ENCODE measurements at places on chromosomes 2 and 18.

DNA sequence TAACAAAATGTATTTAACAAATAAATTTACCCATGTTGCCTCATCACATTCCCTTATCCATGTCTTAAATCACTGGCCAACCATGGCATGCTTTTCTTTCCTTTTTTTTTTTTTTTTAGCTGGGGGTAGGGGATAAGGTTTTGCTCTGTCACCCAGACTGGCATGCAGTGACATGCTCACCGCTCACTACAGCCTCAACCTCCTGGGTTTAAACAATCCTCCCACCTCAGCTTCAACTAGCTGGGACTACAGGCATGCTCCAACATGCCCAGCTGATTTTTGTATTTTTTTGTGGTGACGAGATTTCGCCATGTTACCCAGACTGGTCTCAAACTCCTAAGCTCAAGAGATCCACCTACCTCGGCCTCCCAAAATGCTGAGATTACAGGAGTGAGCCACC, 266.4 kb downstream of the THSD7B start:
- no peak for DNase-seq

DNA sequence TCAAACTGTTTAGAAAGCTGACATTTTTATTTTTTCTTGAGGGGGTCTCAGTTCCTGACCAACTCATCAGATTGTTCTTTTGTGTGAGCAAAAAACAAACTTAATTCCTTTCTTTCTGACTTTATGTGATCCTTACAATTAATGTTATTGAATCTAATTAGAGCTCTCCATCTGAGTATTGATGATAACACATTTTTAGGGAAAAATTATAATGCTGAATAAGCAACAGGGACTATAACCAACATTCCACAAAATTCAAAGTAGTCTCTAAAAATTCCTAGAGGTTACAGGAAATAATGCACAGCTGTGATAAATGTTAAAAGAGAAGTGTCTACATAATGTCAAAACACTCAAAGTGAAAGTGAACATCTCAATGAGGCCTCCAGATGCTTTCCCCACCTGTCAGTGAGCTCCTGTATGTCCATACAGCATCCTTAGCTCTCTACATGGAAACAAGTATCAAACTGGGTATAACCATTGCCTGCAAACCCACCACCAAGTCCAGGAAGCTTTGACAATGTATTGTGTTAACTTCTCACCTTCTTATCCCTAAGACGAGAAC, 786.0 kb upstream of the SLC39A10 start:
- DNase-seq: no peak

- DNase-seq: no peak
Observed at GRCh38 chr2:229164545-229165249, 106.4 kb downstream of the PID1 start.

- DNase-seq: no peak
Observed at GRCh38 chr18:59696311-59697235, 650 bp downstream of the CCBE1 start.

GRCh38 chr2:604385-604784, 72.8 kb downstream of the TMEM18 start:
- no peak for DNase-seq

GRCh38 chr2:98114643-98115330, 27.8 kb downstream of the VWA3B start:
- DNase-seq: no peak

DNA sequence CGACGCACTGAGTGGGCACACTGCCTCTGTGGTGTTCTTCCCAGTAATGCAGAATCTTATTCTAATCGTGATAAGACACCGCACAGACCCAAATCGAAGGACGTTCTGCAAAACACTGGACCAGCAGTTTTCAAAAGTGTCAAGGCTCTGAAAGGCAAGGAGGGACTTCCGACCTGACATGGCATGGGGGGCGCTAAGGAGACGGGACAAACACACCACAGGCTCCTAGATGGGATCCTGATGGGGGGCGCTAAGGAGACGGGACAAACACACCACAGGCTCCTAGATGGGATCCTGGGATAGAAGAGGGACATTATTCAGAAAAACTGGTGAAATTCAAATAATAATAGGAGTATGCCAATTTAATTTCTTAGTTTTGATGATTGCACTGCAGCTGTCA, 191.4 kb downstream of the LDLRAD4 start:
- DNase-seq: no peak

DNA sequence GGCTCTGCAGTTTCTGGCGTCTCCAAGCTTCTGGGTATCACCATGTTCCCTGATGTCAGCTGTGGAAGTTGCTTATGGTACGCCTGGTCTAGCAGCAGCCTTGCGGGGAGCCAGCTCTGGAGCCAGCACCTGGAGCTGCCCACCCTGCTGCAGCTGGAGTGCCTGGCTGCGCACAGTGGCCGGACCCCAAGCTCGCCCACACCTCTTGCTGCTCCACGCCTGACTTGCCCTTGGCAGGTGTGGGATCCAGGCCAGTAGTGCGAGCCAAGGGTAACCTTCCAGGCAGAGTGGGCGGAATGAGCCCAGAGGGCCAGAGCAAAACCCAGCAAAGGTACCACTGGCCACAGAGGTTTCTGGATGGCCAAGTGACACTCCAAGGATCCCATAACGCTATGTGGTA, 13.2 kb upstream of the EML6 start:
- no peak for DNase-seq

- no peak for DNase-seq
Observed at GRCh38 chr2:189709501-189710221, 35.2 kb downstream of the ANKAR start.

DNA sequence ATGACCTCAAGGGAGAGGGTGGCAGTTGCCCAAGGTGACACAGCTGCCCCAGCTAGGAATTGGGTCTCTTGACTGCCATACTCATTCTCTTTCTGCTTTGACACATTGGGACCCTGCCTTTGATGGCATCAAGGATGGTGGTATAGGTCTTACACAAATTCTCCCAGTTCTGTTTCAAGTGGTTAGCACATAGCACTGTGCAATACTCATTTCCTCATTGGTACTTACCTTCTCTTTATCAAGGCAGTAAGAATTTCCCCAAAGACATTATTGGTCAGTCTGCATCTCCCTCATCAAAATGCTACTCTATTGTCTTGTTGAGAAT, 35.9 kb upstream of the CCDC93 start:
- no peak for DNase-seq

DNA sequence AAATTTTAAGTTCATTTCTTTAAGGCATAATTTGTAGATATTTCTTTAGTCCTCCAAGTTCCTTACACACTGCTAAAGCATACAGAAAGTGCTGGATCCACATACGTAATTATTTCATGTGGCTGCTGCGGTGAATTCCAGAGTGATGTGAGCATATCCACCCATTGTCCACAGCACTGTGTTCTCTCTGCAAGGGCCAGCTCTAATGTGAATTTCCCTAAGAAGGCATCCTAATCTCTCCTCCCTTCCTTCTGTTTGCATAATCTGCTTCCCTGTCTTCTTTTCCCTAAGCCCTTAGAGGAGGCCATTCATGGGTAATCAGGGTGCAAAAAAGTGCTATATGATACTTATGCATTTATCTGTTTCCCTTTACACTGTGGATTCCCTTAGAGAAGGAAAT, 57.2 kb downstream of the COBLL1 start:
- no peak for DNase-seq

DNA sequence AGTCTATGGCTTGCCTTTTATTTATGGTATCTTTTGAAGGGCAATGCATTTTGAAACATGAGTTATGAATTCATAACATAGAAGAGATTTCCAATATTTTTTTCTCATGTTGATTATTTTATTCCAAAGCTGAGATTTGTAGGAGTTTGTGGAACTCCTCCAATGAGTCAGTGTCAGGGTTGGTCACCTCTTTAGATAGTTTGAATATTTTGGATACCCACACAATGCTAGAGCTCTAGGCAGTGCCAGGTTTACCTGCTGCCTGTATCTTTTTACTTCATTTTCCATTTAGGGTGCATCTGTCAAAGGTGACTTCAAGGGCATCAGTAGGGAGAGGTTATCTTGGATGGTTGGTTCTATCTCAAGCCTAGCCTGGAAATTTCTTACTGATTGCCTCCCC, 152.7 kb downstream of the CERS6 start:
- DNase-seq: no peak

DNA sequence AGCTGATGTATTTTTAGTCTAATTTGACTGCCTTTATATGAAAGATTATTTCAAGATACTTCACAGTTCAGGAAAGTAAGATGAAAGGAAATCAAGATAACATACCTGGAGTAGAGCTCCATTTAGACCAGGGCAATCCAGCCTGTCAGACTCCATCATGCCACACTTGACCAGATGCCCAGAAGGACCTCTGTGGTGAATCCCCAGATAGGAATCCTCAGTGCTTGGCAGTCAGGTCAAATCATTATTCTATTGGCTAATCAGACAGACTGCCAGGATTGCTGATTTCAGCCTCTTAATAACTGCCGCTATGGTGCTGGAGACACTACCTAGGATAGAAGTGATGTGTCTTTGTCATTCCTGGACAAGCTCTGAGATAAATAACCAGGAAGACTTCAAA, 404.2 kb downstream of the STK39 start:
- no peak for DNase-seq

DNA sequence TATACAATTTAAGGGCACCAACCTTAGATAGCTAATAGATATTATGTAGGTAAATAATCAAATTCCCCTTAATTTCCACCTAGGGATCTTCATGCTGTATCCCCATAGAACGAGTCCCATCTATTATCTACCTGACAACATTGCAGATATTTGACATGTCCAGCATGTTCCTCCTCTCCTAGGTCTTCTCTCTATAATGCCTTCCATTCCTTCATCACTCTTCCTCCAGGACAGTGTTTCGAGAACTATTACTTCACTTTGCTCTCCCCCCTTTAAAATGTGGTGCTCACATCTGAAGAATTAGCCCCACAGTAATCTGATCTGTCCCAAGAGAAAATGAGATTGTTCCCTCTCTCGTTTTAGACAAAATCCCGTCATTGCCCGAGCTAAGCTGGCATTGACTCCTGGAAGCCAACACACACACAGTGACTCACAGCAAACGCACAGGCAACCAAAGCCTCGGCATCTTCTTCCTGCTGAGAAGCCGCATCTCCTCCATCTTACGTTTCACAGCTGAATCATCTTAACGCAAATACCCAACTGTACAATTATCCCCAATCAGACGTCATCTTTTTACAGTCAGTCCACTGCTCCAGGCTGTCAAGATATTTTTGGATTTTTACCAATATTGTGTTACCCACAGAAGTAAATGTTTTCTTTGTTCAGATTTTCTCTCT, 162.9 kb upstream of the AGAP1 start:
- DNase-seq: no peak

- DNase-seq: no peak
Observed at GRCh38 chr2:73999881-74000597, 15.3 kb downstream of the TET3 start.

DNA sequence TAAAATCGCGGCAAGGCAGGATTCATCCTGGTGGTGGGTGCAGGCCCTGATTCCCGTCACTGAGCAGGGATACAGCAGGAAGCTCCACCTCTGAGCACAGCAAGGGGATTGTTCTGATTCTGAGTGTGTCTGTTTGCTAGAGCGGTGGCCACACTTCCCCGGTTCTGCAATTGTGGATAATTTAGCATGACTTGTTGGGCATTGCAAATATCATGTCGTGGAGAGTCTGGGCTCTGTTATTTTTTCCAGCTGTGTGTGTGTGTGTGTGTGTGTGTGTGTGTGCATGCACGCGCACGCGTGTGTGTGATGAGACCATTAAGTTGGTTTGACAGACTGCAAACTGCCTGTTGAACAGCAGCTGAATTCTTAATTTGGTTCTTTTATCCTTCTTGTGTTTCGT, 4.1 kb upstream of the TMEM18 start:
- no peak for DNase-seq

- no peak for DNase-seq
Observed at GRCh38 chr18:80109676-80110078, 615 bp downstream of the ADNP2 start.

DNA sequence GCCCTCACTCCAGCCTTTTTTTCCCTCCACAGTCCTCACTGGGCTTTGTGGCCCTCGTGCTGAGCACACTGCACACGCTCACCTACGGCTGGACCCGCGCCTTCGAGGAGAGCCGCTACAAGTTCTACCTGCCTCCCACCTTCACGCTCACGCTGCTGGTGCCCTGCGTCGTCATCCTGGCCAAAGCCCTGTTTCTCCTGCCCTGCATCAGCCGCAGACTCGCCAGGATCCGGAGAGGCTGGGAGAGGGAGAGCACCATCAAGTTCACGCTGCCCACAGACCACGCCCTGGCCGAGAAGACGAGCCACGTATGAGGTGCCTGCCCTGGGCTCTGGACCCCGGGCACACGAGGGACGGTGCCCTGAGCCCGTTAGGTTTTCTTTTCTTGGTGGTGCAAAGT, 39.4 kb downstream of the STEAP3 start:
- no peak for DNase-seq

GRCh38 chr2:42784204-42784880, 8.0 kb downstream of the HAAO start:
- DNase-seq: no peak

DNA sequence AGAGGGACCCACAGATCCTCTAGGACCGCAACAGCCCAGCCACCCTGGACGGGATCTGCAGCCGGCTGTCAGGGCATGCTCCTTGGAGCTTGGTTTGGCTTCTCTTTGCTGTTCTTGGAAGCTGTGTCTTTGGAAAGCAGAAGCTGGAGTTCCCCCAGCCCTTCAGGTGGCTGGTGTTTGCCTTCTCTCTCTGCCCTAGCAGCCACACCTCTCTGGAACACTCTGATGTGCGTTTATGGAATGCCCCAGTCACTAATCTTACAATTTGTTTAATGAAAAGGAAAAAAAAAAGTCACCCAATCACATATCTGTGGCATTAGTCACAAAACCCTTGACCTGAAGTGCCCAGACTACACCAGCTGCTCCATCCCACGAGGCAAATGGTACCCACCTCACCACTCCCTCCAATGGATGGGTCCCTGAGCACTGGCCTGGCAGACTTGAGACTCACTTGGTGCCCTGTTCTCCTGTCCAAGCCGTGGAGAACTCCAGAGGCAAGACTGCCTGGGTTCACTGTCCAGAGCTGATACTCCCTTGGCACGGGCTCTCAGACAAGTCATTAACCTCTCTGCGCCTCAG, 70.2 kb upstream of the DAPL1 start:
- DNase-seq: no peak

DNA sequence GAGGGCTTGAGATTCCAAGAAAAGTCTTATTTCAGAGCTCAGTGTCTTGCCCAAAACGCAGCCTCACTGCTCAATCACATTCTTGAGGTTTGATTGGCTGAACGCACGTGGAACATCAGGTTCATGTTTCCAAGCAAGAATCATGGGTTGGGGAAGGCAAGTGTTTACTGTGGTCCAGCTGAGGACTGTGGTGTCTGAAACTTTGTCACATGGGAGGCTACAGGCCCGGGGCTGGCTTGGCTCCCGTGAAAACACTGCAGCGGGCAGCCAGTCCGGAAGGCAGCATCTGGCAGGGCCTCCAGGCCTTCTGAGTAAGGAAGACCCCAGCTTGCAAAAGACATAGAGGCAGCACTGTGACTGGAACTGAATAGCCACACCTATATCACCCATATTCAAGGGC, 84.7 kb downstream of the POLR1A start:
- no peak for DNase-seq
